ENCODE measurements at places on chromosomes 1 and 21.

- no peak for DNase-seq
These were observed at the start of gene TRIM17 for GRCh38 chr1:228416217-228416933. TRIM17 (minus strand) TSS chr1:228416861; CDS start chr1:228415072, 1,789 bp downstream.

- DNase-seq, result peak; percentile 49
These were observed 2.2 kb downstream of the RNF19B start for GRCh38 chr1:32962248-32962896.

DNA sequence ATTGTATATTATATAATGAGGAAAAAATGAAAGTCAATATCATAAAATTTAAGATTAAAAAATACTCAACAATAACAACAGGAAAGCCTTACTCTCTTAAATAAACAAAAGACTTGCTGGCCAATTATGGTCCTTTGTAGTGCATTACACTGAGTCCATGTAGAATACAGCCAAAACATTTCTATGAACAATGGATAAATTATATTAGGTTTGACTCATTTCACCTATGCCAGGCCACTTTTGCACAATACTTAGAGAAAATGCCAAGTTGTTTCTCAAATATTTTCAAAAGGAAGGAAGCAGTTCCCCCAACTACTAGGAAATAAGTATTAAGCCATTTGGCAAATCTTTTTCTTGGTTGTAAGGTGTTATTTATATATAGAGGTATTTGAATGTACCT is 19.8 kb upstream of the UCK2 start:
- DNase-seq, result no peak

DNA sequence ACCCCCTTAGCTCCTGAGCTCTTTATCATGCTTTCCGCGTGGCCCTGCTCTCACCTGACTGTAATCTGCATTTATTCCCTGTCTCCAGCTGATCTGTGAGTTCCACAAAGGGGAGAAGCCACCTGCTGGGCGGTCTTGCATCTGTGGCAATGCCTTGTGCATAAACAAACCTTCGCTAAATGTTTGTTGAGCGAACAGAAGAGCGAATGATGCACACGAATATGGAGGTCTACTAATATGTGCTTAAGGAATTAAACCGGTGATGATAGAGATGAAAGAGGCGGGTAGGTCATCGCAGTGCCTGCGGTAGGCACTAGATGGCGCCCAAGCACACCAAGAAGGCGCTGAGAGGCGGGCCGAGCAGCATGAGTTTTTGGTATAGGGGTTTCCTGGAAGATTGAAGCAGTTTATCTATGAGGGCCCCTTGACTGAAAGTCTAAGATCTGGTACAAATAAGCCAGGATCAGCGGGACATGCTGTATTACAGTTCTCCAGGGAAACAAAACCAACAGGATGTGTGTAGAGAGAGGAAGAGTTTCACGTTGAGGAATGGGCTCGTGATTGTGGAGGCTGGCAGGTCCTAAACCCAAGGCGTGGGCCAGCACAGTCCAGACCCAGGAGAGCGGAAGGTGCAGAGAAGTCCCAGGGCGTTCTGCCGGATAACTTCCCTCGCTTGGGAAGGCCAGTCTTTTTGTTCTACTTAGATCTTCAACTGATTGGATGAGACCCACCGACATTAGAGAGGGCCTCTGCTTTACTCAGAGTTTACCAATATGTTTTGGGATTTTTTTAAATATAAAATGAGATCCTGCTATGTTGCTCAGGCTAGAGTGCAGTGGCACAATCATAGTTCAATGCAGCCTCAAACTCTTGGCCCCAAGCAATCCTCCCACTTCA is 34.7 kb downstream of the TOMM20 start:
- DNase-seq, result peak; percentile 88

DNA sequence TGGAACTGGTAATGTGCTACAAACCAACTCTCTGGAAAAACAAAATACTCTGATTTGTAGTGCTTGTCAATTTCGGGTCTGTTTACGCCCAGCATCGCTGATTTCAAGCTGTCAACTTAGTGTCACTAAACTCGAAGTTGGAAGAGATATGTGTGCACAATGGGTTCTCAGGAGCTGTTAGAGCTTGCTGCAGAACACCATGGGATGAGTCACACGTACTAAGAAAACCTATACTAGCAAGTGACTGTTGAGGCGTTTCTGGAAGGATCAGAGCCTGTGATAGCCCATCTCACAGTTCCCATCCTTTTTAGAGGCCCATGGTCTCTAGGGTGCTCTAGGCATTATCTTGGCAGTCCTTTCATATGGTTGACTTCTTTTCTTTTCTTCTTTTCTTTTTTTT is 14.3 kb downstream of the GMEB1 start:
- no peak for DNase-seq

GRCh38 chr1:186897008-186897407 is 68.3 kb downstream of the PLA2G4A start:
- DNase-seq, result no peak

DNA sequence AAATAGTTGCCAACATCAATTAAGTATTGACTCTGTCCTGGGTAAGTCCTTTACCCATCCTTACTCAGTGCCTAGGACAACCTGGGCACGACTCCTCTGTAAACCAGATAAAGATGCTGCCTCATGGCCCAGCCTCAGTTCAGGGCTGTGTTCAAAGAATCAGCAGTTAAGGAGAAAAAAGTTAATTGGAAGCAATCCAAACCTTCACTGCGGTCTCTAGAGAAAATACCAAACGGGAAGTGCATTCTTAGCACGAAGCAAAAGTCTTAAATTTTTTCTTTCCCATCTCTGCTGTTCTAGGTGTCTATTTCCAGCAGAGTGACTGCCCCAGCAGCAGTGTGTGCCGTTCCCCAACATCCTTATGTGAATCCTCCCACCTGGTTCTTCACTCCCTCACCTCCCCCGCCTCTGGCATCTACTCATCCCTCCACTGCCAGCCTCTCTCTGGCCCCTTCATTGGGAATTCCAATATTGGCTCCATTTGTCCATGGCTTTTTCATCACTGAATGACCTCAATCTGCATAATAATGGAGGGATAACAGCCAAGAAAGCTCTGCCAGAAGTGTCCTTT is 23.2 kb downstream of the KANK4 start:
- peak; percentile 36 for DNase-seq

DNA sequence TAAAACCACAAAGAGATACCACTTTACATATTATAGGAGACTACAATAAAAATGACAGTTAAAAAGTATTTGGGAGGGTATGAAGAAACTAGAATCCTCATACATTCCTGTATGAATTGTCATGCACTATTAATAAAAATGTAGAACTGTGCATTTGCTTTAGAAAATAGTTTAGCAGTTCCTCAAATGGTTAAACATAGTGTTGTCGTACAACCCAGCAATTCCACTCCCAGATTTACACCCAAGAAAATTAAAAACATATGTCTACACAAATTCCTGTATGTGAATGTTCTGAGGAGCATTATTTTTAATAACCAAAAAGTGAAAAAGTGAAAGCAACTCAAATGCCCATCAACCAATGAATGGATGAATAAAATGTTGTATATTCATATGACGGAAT is 23.1 kb upstream of the PDE4B start:
- no peak for DNase-seq

DNA sequence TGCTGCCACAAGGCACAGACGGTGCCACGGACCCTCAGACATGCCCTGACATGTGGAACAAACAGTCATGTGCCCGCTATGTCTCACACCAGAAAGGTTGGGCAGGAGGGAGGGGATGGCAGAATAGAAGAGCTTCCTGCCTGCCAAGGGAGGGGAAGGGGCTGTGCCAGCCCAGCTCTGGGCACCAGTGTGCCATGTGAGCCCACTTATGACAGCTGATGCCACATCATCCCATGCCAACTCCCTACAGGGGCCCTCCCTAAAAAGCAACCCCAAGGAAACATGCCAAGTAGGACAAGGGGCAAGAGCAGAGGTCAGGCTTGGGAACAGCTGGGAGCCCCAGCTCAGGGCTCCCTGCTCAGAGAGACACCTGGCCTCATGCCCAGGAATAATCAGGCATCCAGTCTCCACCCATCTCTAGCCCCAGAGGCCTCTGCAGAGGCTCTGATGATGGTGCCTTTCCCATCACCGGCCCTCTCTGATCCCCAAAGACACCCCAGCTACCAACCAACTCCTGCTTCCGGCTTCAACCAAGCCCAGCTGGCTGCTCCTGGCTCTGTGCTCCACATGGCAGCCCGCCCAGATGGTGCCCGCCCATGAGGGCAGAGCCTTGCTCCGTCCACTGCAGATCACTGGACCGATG is 10.3 kb downstream of the ADGRB2 start:
- no peak for DNase-seq

DNA sequence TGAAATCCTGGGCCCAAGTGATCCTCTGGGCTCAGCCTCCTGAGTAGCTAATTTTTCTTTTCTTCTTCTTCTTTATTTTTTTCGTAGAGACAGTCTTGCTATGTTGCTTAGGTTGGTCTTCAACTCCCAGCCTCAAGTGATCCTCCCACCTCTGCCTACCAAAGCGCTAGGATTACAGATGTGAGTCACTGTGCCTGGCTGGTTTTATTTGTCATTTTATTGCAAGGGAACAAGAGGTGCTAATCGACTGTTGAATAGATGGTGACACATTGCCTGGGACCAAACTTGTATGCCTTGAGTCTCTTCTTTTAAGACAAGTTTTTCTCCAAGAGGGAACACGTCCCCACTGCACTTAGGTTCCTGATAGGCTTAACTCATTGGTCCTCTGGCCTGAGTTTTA is 20.0 kb upstream of the KLHDC8A start:
- DNase-seq, result no peak

GRCh38 chr1:210771131-210771530 is 362.8 kb downstream of the KCNH1 start:
- no peak for DNase-seq

GRCh38 chr21:42216726-42217572 is 2.0 kb upstream of the ABCG1 start:
- DNase-seq, result no peak

DNA sequence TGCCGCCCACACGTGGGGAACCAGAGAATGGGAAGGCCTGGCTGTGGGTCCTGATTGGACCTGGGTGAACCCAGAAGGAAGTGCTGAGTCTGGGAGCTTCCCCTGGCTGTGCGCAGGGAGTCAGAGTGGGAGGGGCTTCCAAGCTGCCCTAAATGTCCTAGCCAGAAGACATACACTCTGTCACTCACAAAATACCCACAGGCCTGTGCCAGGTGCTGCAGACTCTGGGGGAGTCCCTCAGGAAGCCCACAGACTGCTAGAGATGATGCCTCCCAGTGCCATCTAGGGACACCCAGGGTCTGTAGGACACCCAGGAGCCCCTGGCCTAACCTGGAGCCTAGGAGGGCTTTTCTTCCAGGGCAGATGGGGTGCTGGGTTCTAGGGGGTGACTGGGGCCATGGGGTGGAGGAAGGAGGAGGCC is 33.7 kb upstream of the LRP8 start:
- DNase-seq, result peak; percentile 74

GRCh38 chr1:30761381-30762151 is 4.0 kb upstream of the LAPTM5 start:
- DNase-seq, result no peak

GRCh38 chr1:229117664-229118300 is 153.1 kb upstream of the RAB4A start:
- peak; percentile 65 for DNase-seq

- DNase-seq, result no peak
These were observed 50.4 kb upstream of the F3 start for GRCh38 chr1:94591823-94592570.

GRCh38 chr1:244246334-244246733 is 195.3 kb downstream of the ZBTB18 start:
- no peak for DNase-seq

DNA sequence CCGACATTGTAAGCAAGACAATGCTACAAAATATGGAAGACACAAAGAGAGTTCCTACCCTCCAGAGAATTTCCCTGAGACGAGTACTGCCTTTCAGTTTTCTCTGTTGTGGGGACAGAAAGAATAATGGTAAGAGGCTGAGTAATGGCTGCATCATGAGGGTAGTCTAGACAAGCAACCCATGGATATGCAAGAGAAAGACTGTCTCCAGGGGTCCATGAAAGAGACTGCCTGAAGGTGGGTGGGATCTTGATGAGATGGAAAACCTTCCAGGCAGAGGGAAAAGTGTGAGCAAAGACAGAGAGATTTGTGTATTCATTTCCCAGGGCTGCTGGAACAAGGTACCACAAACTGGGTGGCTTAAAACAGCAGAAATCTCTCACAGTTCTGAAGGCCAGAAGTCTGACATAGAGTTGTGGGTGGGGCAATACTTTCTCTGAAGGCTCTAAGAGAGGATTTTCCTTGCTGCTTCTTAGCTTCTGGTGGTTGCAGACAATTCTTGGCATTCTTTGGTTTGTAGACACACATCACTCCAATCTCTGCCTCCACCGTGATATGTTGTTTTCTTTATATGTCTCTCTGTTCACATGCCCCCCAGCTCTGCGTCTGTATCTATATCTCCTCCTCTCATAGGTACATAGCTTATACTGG is 41.4 kb downstream of the ANP32E start:
- no peak for DNase-seq

- DNase-seq, result no peak
These were observed 52.7 kb upstream of the ATP5PO start for GRCh38 chr21:33968080-33968994.

DNA sequence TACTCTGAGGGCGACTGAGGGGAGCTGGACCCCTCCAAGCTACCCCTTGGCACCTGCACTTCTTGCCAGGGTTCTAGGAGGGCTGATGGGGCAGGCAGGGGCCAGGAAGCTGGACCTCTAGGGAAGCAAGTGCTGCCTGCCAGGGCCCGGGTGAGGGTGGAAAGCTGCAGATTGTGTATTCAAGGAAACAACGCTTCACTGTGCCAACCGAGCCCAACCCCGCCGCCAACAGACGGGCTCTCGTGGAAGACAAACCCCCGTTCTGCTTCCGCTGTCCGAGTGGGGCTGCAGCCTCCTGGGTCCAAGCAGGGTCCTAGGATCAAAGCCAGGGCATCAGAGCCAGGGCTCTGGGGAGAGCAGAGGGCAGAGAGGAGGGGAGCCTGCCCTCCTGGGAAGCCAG is 3.2 kb downstream of the EFHD2 start:
- no peak for DNase-seq

- DNase-seq, result no peak
These were observed 1.8 kb upstream of the RPS6KC1 start for GRCh38 chr1:213049232-213049631.

DNA sequence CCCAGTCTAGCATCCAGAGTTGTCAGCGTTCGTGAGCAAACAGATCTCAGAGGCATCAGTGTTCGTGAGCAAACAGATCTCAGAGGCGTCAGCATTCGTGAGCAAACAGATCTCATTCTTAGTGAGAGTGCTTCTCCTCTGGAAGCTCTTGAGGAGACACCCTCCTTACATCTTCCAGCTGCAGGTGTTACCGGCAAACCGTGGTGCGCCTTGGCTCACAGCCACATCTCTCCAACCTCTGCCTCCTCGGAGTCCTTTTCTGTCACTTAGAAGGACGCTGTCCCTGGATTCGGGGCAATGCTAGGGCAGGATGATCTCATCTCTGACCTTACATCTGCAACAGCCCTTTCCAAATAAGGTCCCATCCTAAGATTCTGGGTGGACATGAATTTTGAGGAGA is 14.6 kb upstream of the UMODL1 start:
- DNase-seq, result no peak

GRCh38 chr1:117511273-117511672 is 94.6 kb upstream of the TENT5C start:
- no peak for DNase-seq

DNA sequence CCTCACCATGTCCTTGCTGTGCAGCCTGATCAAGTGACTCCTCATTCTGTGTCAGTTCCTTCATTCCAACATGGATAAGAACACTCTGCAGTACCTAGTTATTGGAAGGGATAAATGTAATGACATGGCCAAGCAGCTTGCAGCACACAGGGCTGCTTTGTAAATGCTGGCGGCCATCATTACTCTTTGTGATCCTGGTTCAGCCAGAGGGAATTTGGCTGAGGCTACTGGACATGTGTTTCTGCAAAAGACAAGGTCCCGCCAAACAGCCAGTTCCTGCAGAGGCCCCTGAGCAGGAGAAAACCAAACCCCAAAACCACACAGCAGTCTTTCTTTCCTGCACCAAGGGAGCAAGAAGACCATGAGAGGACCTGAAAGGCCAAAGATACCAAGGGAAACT is 495.8 kb downstream of the AJAP1 start:
- DNase-seq, result no peak
